Stimulated activated CD8-positive, alpha-beta memory T cell treated with anti-CD3 and anti-CD28 coated beads, Interleukin-15, amount 100 ng/mL, for 1 hour (primary cell): ENCODE measurements at places on chromosomes 7 and 10.

DNA sequence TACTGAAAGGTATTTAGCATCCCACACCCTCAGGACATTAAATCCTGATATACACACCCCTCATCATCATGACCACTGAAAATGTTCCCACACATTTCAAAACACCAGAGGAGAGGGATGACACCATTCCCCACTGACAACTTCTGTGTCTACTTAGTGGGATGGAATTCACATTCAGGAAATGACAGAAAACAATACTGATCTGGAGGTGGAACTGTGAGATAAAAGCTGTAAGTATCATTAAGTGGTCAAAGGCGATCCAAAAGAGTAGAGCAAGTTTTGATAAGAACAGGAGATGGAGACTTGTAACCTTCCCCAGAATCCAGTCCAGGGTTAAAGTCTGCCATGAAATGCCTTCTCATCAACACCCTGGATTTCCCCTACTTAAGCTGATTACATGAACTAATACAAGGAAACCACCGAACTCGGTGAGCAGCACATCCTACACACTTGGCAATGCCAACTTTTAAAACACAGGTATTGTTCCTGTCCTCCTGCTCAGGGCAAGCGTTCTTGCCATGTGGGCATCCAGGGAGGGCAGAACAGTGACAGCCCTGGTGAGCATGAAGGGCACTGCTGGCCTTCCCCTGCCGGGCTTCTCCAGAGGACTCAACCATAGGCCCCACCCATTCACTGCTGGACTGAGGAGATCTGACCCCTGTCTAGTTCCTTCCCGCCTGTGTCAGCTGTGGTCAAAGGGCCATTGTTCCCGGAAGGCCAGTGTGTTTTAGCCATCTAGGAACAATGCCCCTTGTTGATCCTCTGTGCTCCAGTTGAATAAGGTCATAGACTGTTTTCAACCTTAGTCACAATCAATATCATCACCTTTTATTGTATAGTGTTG lies 85.0 kb downstream of the SGMS1 start:
- DNase-seq: no peak

DNA sequence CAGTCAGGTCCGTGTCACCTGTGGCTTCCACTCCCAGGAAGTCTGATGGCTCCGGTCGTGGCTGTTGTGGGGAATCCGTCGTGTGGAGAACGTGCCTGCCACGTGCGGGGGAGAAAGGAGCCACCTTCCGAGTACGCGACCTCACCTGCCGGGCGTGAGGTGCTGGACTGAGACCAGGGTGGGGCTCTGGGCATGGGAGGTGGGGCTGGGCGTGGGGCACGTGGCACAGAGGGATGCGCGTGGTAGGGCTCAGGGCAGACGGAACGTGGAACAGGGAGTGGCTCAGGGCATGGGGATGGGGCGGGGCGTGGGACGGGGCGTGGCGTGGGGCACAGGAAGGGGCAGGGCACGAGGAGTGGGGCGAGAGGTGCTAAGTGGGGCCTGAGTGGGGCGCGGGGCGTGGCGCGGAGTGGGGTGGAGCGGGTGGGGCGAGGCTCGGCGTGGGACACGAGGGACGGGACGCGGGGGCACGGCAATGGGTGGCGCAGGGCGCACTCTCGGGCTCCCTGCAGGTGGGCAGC lies 64.8 kb downstream of the C10orf143 start:
- no peak for DNase-seq

- no peak for DNase-seq
These were observed 57.2 kb downstream of the PDGFA start for GRCh38 chr7:462173-463103.

DNA sequence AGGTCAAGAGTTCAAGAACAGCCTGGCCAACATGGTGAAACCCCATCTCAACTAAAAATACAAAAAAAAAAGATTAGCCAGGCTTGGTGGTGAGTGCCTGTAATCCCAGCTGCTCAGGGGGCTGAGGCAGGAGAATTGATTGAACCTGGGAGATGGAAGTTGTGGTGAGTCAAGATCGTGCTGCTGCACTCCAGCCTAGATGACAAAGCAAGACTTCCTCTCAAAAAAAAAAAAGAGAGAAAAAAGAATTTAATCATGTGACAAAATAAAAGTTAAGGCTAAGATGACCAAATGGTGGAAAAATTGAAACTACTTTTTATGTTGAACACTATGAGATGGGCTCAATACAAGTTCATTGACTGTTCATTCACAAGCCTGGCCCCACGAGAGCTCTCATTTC lies 141.1 kb upstream of the WDR11 start:
- DNase-seq: no peak
